Activated CD4-positive, alpha-beta T cell treated with anti-CD3 and anti-CD28 coated beads, Interleukin-2, amount 50 U/mL, for 24 hours (primary cell): ENCODE measurements at places on chromosomes 13 and 19.

- DNase-seq: no peak
Observed at GRCh38 chr13:28628241-28628640, 30.7 kb upstream of the POMP start.

DNA sequence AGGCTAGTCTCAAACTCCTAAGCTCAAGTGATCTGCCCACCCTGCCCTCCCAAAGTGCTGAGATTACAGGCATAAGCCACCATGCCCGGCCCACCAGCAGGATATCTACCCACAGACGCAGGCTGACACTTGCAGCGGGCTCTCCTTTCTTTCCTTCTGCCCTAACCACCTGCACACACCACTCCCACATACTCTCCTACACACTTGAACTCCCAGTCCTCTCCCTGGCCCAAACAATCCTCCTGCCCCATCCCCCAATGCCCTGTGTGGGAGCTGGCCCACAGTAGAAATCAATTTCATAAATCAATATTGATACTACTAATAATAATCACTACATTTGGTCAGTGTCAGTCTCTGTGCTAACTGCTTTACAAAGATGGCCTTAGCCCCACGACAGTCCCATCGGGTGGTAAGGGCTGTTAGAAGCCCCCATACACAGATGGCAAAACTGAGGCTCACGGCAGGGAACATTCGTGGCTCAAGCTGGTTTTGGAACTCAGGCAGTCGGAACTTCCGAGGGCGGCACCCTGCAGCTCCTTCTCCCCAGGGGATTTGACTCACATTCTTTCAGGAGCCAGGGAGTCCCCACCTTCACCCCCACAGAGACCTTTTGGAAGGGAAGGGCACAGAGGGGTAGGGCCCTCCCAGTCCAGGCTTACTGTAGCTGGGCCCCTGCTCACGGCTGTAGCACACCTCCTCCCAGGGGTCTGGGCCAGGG lies 3.4 kb upstream of the DPF1 start:
- no peak for DNase-seq

GRCh38 chr19:13015361-13016223 lies 20.3 kb downstream of the NFIX start:
- no peak for DNase-seq

GRCh38 chr19:11446652-11447301 lies 11.3 kb downstream of the PRKCSH start:
- peak; percentile 16 for DNase-seq

DNA sequence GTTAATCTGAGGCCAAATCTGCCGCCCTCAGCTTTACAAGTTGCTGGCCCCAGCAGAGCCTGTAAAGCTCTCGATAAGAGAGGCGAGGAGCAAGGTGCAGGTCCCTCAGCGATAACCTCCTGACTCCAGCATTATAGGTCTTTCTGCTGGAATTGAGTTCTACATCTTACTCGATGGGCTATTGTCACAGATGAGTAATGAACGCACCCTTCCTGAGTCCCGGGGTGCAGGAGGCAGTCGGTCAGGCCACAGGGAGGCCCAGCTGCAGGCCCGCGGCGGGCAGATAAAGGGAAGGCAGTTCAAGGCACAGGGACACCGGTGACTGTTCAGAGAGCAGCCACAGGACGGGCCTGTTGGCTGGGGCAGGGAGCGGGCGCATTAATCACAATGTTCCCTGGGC lies 157.6 kb upstream of the OBI1 start:
- no peak for DNase-seq

- no peak for DNase-seq
Observed at GRCh38 chr19:4715529-4716221, 8.0 kb downstream of the DPP9 start.

GRCh38 chr19:45114116-45114515 lies 21.1 kb downstream of the PPP1R37 start:
- no peak for DNase-seq

DNA sequence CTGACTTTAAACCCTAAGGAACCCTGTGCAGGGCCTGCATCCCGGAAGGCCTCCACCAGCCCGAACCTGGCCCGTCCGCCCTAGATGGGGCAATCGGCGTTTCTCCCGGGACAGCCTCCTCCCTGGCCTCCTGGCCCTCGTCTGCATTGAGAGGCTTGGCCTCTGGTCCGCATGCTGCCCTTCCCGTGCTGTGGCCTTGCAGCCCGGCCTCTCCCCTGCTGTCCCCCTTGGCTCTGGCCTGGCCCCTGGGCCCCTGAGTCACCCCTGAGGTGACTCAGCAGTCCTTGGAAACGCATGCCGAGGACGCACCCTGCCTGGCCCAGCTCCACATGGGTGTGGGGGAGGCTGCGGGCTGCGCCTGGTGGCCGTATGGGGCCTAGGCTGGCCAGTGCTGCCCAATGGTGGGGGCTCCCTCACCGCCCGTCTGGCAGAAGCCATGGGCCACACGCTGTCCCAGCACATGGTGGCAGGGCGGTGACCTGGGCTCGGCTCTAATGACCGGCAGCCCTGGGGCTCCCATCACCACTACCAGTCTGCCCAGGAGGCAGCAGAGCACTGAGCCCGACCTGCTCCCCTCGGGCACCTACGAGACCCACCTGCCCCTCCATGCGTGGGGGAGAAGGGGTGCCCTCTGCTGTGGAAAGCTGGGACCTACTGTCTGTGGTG lies 25.7 kb downstream of the SH3GL1 start:
- DNase-seq: no peak

- peak; percentile 71 for DNase-seq
Observed at GRCh38 chr19:1929021-1929742, 11.8 kb upstream of the CSNK1G2 start.

DNA sequence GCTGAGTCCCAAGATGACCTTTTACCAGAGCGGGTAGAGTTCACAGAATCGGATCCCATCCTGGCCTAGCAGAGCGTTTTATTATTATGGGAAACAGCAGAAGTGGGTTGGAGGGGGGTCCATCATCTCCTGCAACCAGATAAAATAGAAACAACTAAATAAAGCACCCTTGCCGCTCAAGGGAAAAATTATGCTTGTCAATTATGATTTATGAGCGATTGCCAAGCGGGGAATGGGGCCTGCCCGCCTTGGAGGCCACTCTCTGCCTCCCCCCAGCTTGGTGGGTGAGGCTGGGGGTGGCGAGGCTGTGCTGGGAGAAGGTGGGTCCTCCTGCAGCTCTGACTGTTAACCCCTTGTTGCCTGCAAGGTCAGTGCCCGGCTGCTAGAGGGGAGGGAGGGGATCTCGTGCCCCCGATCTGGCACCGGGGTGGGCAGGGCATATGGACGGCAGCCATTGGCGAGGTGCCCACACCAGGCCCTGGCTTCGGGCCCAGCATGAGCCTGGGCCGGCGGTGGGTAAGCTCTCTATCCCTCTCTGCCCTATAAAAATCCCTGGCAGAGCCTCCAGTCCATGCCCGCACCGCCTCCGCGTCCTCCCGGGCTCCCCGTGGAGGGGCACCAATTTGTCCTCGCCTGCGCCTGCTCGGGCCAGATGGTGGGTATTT lies 129.1 kb downstream of the URI1 start:
- DNase-seq: no peak

DNA sequence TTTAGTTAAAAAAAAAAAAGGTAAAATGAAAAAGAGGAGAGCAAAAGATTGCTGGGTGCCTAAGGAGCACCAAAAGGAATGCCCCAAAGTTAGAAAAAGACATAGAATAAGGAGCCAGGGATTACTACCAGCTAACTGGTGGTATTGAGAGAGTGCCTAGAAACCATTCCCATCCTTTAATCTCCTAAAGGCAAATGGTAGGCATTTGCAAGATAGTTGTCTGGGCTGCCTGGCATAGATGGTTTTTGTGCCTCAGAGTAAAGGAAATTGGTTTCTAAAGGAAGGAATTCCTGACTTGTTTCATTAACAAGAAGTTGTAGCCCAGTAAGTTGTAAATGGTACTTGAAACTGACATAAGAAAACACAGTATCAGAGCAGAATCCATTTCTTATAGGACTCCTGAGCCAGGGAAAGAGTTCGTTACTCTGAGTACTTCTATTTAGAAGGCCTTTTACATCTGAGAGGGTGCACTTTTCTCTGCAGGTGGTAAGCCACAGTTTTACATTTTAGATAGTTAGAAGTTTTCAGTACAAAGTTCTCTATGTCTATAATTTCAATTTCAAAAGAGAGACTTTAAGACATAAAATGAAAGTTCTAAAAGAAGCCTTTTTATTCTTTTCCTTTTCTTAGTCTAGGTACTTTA lies 92.6 kb downstream of the OLFM4 start:
- DNase-seq: no peak

- DNase-seq: no peak
Observed at GRCh38 chr19:19278315-19278714, 5.2 kb upstream of the TM6SF2 start.

GRCh38 chr19:31772915-31773314 lies 423.7 kb upstream of the TSHZ3 start:
- no peak for DNase-seq

DNA sequence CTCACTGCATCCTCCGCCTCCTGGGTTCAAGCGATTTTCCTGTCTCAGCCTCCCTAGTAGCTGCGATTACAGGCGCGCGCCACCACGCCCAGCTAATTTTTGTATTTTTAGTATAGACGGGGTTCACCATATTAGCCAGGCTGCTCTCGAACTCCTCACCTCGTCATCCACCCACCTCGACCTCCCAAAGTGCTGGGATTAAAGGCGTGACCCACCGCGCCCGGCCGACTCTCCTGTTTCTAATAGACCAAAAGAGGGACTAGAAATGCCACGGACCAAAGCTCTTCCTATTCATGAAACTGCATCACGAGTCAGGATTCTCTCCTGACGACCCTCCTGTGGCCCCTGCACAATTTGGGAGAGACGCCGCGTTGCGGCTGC lies 563 bp downstream of the ZNF43 start:
- no peak for DNase-seq

GRCh38 chr13:67402546-67402945 lies 172.4 kb upstream of the PCDH9 start:
- DNase-seq: no peak

DNA sequence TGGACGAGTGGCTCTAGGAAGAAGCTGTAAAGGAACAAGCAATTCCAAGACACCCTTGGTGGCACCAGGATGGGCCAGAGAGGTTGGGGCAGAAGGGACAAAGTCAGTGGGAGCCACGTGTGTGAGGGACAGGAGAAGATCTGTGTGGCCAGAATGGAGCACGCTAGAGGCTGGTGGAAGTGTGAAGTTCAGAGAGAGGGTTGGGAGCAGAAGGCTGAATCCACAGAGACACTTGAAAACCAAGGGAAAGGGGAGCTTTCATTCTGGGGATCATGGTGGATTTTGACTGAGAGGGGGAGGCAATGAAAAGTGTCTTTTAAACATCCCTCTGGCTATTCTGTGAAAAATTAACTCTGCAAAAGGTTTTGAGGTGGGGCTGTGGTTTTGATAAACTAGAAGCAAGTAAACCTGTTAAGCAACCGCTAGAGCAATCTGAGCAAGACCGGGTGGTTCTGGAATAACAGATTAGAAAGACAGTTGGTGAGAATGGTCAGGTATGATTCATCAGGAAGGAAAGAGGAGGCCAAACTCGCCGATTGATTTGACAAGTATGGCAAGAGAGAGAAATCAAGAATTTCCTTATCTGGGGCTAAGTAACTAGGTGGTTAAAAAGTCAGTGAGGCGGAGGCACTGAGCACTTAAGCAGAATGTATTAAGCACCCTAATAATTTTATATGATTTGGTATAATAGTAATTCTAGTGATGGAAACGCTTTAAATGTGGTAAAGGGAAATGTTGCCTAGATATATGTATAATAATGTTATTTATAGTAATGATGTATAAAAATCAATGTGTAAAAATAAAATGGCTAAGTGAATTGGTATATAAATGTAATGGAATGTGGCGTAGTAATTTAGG lies 140.0 kb downstream of the MYO16 start:
- no peak for DNase-seq

DNA sequence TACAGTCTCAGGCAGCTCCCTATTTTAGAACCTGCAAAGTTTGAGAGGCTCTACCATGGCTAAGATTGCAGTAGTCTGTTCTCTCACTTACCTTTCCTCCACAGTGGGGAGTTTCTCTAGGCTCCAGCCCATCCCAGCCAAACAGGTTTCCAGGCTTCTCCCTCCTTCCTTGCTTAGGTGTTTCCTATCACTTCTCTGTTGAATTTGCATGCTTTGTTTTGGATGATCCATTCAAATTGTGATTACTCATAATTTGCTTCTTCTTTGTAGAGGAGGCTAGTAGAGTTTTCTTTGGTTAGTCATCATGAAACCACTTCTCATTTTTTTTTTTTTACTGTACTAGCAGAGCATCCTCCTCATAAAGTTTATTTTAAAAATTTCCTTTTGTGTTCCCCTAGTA lies 1242.2 kb upstream of the MIR17HG start:
- no peak for DNase-seq

DNA sequence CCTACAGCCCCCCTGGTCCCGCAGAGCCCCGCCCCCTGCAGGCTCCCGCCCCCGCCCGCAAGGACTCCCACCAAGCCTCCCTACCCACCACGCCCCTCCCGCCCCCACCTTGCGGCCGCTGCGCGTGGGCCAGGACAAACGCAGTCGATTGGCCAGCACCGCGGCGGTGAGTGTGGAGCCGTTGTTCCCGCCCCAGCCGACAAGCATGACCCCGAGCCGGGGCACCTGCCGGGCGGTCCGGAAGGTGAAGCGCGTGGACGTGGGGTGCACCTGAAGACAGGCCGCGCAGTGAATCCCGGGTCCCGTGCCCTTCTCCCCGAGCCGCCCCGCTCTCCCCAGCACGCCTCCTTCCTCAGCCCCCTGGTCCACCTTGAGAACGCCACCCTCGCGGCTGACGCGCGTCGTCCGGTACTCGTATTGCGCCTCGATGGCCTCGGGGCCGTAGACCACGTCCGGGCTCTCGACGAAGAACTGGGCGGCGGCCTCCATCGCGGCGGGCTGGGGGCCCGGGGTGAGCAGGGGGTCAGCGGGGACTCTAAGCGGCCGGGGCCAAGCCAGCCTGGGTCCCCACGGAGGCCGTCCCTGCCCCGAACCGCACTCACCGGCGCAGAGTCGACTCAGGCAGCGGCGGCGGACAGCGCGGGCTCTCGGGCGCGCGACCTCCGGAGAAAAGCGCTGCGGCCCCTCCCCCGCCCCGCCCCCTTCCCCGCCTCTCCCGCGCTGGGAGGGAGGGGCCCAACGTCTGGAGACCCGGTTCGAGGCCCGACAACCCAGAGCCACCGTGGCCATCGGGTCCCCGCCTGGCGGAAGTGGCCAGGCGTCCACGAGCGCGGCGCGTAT lies at the start of gene ISYNA1:
ISYNA1 (minus strand) TSS at position 643 of the 840 bp plus-strand sequence; CDS start at position 489, 154 bp downstream.
- no peak for DNase-seq

- no peak for DNase-seq
Observed at GRCh38 chr19:38862321-38863059, 12.7 kb upstream of the HNRNPL start.

GRCh38 chr13:61138857-61139256 lies 276.8 kb downstream of the PCDH20 start:
- DNase-seq: no peak
